ENCODE measurements at places on chromosomes 16 and 17.
A peak's percentile ranks its signal among the peaks of the same experiment; 100 is the strongest.

GRCh38 chr16:22267764-22268163 is 29.4 kb upstream of the POLR3E start:
- no peak for DNase-seq

GRCh38 chr17:27521281-27522027 is 65.2 kb downstream of the KSR1 start:
- DNase-seq = no peak

GRCh38 chr16:534135-534534 is 6.6 kb downstream of the CAPN15 start:
- no peak for DNase-seq

- DNase-seq = no peak
Observed at GRCh38 chr16:68297908-68298307, 12.8 kb downstream of the SLC7A6OS start.

DNA sequence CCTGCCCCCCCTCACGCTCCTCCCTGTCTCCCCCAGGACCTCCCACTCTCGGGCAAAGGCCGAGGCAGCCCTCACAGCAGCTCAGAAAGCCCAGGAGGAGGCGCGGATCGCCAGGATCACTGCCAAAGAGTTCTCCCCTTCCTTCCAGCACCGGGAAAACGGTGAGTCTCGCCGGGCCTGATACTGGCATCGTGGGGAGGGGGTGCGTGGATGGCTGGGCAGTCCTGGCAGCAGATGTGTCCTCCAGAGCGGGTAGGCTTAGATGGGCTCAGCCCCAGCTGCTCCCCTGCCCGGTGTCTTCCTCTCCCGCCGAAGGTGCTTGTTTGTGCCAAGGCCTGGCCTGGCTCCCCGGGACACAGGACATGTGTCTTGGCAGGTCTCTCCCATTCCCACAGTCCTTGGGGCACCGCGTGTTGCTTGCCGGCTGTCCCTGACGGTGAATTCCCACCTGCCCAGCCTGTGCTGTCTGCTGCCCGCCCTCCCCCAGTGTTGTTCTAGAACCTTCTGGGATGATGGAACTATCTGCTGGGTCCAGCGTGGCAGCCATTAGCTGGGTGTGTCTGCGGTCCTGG is 81.6 kb downstream of the KLHDC4 start:
- no peak for DNase-seq

- DNase-seq = no peak
Observed at GRCh38 chr16:85010446-85010930, 847 bp downstream of the ZDHHC7 start.

DNA sequence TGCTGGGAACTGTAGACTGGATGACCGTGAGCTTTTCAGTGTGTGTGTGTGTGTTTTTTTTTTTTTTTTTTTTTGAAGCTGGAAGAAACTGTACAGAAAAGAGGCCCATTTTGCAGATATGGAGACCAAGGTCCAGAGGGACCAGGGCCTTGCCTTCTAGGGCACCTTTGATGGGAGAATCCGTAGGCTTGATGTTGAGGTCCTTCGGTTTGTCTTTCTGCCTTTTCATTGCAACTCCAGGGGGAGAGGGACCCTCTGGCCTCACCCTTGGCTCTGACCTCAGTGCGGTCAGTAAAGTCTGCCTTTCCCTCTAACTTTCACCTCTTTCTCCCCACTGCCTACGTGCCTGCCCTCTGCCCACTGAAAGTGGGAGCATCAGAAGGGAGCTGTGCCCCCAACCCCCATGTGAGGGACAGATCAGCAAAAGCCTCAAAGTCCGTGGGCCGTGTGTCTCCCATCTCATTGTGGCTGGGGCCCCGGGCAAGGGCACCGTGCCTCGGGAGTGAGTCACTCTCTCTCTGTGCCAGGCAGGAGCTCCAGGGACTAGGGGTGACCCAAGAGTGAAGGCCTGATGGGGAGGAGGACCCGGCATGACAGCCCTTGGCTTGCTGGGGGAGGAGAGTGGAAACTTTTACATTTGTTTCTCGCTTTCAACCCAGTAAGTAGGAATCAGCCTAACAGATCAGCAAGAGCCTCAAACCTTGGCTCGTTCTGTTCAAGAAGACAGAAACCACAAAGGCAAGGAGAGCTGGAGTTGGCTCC is 123.6 kb downstream of the CMIP start:
- DNase-seq = no peak

- no peak for DNase-seq
Observed at GRCh38 chr16:84726669-84727467, 27.1 kb downstream of the USP10 start.

- DNase-seq = no peak
Observed at GRCh38 chr16:64445245-64445644, 676.6 kb downstream of the CDH11 start.

DNA sequence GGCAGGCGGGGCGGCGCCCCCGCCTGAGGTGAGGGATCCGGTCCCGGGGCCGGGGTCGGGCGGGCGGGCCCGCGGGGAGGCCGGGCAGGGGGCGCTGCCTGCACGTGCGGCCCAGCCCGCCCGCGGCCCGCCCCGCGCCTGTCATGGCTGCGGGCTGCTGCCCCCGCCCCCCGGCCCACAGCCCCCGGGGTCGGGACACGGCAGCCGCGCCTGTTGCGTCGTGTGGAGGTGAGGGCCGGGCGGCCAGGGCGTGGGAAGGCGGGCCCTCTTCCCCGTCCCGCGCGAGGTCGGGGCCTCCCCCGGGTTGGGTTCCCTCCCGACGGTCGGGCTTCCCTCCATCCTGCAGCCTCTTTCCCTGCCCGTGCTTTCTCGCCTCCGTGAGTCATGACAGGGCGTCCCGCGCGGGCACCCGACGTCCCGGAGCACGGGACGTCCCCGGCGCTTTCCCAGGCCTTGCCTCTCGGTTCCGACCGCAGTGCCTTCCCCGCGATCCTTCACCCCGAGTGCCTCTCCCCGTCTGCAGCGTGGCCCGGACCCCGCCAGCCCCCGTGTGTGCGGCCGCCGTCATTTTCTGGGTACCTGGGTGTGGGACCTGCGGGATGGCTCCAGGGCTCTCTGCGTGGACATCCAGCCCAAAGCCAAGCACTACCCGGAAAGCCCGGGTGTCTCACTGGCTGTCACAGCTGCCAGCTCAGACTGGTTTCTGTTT is 76.7 kb downstream of the CHD9 start:
- no peak for DNase-seq

GRCh38 chr16:5526826-5527225 is 429.2 kb upstream of the EEF2KMT start:
- no peak for DNase-seq

GRCh38 chr17:56708220-56708558 is 114.7 kb downstream of the NOG start:
- DNase-seq = no peak

DNA sequence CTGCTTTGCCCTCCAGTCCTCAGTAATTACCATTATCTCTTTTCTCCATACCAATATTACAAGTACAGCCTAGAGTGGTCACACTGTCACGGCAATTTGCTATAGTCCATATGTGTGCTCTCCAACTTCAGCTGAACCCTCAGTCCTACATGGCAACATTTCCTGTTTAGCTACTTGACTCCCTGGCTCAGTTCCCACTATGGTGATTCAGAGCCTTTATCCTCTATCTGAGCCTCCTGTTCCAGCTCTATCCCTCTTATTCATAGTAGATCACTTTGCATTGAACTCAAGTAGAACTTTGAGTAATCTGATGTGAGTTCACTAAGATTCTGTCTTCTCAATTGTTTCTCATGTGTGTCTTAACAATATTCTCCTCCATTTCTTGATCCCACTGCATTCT is 43.7 kb upstream of the GOSR1 start:
- DNase-seq = peak; percentile 89

DNA sequence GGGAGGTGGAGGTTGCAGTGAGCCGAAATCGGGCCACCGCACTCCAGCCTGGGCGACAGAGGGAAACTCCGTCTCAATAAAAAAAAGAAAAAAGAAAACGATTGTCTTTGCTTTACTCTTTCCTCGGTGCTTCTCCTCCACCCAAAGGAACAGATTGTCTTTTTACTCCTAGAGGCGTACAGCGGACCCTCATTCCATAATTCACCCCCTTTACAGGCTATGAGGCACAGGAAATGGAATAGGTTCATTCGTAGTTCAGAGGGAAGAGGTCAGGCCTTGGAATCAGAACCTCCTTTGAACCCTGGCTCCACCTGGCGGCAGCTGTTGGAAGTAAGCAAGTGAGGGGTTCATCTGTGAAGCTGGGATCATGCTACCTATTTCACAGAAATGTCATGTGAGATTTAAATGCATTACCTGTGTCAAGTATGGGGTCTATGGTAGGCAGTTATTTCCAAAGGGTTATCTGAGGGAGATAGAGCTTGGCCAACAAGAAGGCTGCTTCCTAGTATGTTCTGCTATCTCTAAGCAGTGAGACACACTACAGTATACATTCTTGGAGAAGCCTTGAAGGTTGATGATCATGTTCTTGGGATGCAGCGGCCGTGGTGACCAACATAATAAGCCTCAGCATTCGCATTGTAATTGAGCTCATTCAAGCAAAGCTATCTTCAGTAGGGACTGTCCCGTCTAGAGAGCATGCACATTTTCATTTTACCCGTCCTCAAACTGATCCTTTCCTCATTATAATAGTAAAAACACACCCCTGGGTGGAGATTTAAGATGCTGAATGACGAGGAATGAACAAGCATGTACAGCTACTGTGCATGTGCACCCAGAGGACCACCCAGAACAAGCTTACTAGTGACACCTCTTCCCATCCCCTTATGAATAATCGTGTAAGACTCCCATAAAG is 18.7 kb upstream of the ZNF689 start:
- DNase-seq = peak; percentile 76

- no peak for DNase-seq
Observed at GRCh38 chr17:69879576-69879975, 195.4 kb upstream of the KCNJ16 start.

Data from DMS153 (cell line).